ENCODE measurements at places on chromosomes 16 and 17. TPM values are rescaled to one million over a fixed set of nuclear protein-coding genes. Genes with fewer than 3 reads are reported as not detected.

DNA sequence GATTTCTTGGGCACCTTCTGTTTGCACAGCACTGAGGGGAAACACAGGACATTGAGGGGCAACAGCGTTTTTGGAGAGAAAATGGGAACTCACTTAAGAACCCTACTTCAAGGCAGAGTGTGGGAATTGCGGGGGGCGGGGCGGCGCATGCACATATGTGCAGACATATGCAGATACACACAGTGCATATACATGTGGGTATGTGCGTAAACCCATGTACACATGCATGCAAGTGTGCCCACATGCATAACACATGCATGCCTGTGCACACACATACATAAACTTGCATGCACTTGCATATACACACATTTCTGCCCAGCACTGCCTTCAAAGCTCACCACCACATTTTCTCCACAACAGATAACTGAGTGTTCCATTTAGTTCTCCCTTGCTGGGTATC lies 32.4 kb downstream of the NLRC5 start:
- no peak overlapping the region for H3K4me3 ChIP-seq
- H3K36me3 ChIP-seq, result peaks cover 2% of the 10 kb centered on the region
- H3K27me3 ChIP-seq, result no peaks in the 10 kb centered on the region
- no peak for DNase-seq

DNA sequence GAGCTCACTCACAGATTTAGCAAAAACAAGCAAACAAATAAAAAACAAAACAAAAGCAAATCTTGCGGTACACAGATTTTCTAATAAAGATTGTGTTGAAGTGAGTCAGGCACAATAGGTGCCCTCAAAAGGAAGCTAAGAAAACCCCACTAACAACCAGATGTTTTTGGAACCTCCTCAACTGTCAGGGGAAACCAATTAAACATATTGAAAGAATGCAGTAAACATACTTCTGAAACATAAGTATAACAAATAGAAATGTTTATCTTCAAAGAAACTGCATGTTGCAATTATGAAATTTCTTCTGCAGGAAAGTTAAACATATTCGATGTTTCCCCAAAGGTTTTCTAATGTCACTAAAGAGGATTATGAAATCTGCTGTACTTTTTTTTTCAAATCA lies 110.5 kb upstream of the CORO6 start:
- no peaks in the 10 kb centered on the region for H3K36me3 ChIP-seq
- no peak for DNase-seq
- no peak overlapping the region for H3K4me3 ChIP-seq
- H3K27ac ChIP-seq, result no peak overlapping the region
- no peaks in the 10 kb centered on the region for H3K4me1 ChIP-seq
- H3K27me3 ChIP-seq, result no peaks in the 10 kb centered on the region

- H3K4me3 ChIP-seq, result no peak overlapping the region
- no peaks in the 10 kb centered on the region for H3K36me3 ChIP-seq
- H3K27ac ChIP-seq, result no peak overlapping the region
- no peaks in the 10 kb centered on the region for H3K27me3 ChIP-seq
Measured at GRCh38 chr16:14955546-14956231, 18.4 kb downstream of the NPIPA1 start.

DNA sequence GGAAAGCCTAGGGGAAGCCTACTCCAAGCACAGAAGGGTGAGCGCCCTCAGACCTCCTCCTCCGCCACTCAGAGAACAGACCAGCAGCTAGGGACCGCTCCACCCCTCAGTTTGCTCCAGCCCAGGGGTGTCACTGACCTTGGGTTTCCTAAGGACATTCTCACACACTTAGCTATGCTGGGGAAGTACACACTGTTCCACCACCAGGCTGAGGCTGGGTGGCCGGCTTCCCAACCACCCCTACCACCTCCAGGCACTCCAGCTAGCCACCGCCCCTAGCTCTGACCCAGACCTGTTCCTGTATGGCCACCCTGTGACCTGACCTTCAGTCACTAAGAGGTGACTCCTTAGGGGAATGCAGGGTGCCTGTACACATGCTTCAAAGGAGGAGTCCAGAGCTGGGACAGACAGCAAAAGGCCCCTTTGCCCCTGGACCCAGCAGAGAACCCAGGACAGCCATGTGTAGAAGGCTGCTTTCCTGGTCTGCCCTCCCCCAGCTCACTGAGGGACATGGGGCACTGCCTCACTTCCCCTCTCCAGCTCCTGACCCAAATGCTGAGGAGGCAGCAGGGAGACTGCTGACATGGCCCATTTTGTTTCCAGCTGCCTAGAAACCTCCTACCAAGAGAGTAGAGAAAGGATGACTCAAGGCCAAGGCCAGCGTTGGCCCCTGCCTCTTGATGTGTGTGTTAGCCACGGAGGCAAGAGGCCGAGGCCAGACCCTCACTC lies 6.7 kb downstream of the HSPB9 start:
- no peak overlapping the region for H3K4me3 ChIP-seq
- no peak overlapping the region for H3K27ac ChIP-seq
- DNase-seq, result no peak

GRCh38 chr17:41697122-41697962 lies 8.7 kb downstream of the EIF1 start:
- no peaks in the 10 kb centered on the region for H3K27me3 ChIP-seq
- no peaks in the 10 kb centered on the region for H3K4me1 ChIP-seq
- H3K4me3 ChIP-seq, result no peak overlapping the region
- no peak overlapping the region for H3K27ac ChIP-seq

DNA sequence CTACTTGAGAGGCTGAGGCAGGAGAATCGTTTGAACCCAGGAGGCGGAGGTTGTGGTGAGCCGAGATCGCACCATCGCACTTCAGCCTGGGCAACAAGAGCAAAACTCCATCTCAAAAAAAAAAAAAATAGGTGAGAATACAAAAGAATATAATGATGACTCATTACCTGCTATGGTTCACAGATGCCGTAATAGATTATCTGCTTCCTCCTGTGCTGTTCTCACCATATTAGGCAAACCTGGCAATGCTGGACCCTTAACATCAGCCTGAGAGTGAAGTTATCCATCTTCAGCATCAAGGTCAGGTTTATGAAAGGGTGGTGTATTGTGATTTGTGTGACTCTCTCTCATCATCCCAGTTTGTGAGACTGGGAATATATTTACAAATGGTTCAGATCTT lies 271.3 kb upstream of the CPHXL start:
- no peak for DNase-seq
- H3K27ac ChIP-seq, result no peak overlapping the region
- H3K36me3 ChIP-seq, result no peaks in the 10 kb centered on the region
- no peaks in the 10 kb centered on the region for H3K27me3 ChIP-seq
- no peaks in the 10 kb centered on the region for H3K4me1 ChIP-seq

DNA sequence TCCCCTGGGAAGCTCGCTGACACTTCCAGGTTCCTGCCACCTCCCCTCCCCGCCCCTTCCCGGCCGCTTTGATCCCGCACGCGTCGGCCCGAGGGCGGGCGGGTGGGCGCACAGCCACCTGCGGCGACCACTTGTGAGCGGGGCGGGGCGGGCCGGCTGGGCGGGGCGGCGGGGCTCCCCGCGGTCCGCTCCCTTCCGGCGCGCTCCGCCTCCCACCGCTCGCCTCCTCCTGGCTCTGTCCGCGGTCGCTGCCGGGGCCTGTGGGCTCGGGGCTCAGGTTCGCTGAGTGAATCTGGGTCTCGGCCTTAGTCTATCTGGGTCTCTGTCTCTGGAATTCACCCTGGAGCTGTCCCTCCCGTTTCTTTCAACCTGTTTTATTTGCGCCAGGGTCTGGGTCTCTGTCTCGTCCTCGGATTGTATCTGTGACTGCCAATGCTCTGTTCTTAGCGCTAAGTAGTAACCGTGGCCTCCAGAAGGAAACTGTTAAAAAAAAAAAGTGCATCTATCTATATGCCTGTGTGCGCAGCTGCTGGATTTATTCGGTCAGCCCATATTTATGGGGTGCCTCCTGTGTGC lies 2.7 kb upstream of the HES7 start:
- no peak for DNase-seq
- no peak overlapping the region for H3K27ac ChIP-seq
- no peaks in the 10 kb centered on the region for H3K36me3 ChIP-seq
- H3K4me3 ChIP-seq, result peak overlapping the region; percentile 57
- H3K27me3 ChIP-seq, result no peaks in the 10 kb centered on the region

Gene FBXW10
- total RNA-seq, result not detected

GRCh38 chr17:75846692-75847613 lies 2.7 kb upstream of the UNC13D start:
- H3K4me3 ChIP-seq, result no peak overlapping the region
- no peaks in the 10 kb centered on the region for H3K27me3 ChIP-seq
- no peaks in the 10 kb centered on the region for H3K36me3 ChIP-seq
- DNase-seq, result peak; percentile 41
- H3K4me1 ChIP-seq, result no peaks in the 10 kb centered on the region

GRCh38 chr17:75260641-75261335 lies 618 bp downstream of the GGA3 start:
- H3K4me1 ChIP-seq, result no peaks in the 10 kb centered on the region
- DNase-seq, result no peak
- H3K27me3 ChIP-seq, result no peaks in the 10 kb centered on the region

Gene PCTP
- 11.2 TPM for total RNA-seq

DNA sequence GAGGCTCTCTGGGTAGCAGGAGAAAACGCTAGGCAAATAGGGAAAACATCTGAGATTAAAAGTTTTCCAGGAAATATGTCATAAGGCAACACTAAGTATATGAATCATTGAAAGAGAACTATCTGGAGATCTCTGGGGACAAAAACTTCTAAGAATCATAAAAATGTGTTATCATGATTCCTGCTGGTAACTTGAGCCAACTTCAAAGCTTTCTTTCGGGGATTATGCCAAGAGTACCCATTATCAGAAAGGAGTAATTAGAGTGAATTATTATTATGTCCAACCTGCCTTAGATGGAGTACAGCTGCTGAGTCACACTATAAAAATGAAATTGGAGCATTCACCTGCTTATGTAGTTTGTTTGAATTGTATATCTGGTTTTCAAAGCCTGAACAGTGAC lies 488.5 kb upstream of the SOX9 start:
- no peak overlapping the region for H3K4me3 ChIP-seq
- no peak overlapping the region for H3K27ac ChIP-seq
- no peaks in the 10 kb centered on the region for H3K36me3 ChIP-seq
- DNase-seq, result no peak
- H3K4me1 ChIP-seq, result no peaks in the 10 kb centered on the region
- no peaks in the 10 kb centered on the region for H3K27me3 ChIP-seq

- no peak for DNase-seq
- no peaks in the 10 kb centered on the region for H3K36me3 ChIP-seq
- no peaks in the 10 kb centered on the region for H3K4me1 ChIP-seq
- H3K27me3 ChIP-seq, result no peaks in the 10 kb centered on the region
- H3K27ac ChIP-seq, result no peak overlapping the region
- H3K4me3 ChIP-seq, result no peak overlapping the region
Measured at GRCh38 chr17:73901661-73902415, 257.6 kb upstream of the SDK2 start.

GRCh38 chr16:29908719-29909220 lies 8.5 kb downstream of the ASPHD1 start:
- H3K36me3 ChIP-seq, result no peaks in the 10 kb centered on the region
- no peaks in the 10 kb centered on the region for H3K27me3 ChIP-seq
- no peak overlapping the region for H3K4me3 ChIP-seq
- H3K27ac ChIP-seq, result no peak overlapping the region
- DNase-seq, result no peak

DNA sequence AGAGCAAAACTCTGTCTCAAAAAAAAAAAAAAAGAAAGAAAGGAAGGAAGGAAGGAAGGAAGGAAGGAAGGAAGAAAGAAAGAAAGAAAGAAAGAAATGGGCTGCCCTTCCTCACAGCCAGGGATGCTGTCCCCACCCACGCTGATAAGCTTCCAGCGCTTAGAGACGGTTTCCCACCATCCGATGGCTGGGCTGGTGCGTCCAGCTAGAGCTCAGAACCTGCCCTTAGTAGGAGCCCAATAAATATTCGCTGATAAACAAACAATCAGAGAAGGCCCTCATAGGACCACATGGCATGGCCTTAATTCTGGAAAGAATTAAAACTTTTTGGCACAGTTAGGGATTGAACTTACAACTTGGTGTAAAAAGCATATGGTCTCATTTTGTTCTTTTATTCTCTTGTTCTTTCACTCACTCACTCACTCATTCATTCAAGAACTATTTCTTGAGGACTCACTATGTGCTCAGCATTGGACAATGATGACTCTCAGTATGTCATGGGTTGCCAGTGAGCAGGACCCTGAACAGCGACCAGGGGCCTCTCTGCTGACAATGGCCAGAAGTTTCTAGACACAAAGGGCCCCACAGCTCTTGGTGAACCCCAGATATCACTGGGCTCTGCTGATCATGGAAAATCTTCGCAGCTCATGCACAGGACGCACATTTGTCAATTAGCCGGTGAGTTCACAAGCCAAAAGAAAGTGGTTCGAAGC lies 32.5 kb upstream of the TNRC6C start:
- H3K4me1 ChIP-seq, result no peaks in the 10 kb centered on the region
- H3K27ac ChIP-seq, result no peak overlapping the region
- no peak overlapping the region for H3K4me3 ChIP-seq
- H3K36me3 ChIP-seq, result no peaks in the 10 kb centered on the region

DNA sequence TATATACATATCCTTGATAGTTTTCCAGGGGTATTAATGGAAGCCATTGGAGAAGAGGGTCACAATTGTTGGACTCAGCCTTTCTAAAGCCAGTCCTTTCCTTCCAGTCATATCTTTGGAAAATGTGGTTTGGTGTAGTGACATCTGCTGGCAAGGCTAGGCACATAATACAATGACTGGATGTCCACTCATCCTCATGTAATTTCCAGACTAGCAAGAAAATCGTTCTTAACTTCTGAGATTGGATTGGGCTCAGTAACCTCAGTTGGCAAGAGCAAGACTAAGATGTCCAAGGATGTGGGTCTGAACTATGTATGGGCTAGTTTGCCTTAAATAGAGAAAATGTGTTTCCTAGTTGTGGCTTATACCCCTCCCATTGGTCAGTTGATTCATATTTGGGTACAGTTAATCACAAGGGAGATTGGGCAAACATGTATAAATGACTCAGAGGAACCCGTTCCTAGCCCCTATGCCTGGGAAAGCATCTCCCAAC lies 8.7 kb upstream of the KAT7 start:
- peak overlapping the region; percentile 46 for H3K27ac ChIP-seq
- no peak for DNase-seq
- no peaks in the 10 kb centered on the region for H3K27me3 ChIP-seq

Data from aorta (tissue), 5 donors.